Stomach (tissue), 19 donors: ENCODE measurements at places on chromosomes 2 and 18. TPM values are rescaled to one million over a fixed set of nuclear protein-coding genes. Genes with fewer than 3 reads are reported as not detected.

Gene ATOH8
- total RNA-seq, result 2.3 TPM

Gene SCN3A
- total RNA-seq, result not detected

Gene NEB
- 0.58 TPM for total RNA-seq

Gene IDH1
- 102 TPM for total RNA-seq

Gene NMUR1
- not detected for total RNA-seq

Gene MBP
- total RNA-seq, result 407 TPM

Gene MTERF4
- 40.9 TPM for total RNA-seq

DNA sequence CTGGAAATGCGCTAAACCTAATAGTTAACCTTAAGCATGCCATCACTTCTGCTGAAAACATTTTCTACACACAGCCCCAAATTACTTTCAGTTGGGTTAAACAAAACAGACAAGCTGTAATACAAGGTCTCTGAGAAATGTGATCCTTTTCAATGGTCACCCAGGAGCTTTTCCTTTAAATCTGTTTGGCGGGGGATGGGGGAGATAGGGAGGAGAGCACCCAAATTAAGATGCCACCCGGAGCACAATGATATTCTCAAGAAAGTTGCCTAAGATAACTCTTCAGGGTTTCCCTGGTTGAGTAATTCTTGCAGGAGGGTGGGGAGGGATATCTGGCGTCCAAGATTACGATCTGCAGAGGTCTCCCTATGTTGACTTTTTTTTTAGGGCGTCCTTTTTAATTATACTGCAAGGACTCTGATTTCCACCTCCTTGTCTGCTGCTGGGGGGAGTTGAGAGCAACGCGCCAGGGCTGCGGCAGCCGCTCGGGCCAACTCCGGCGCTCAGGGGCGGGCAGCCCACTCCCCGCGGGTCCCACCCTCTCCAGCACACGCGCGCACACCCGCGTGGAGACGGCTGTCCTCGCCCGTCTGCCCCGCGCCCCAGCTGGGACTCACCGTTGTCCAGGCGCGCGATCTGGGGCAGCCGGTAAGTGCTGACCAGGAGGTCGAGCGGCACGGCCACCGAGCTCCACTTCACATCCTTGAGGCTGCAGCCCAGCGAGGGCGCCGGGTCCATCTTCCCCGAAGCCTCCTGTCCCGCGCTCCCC, 807 bp downstream of the GAREM1 start:
- peak overlapping the region; percentile 94 for H3K27ac ChIP-seq
- peak overlapping the region; percentile 87 for H3K4me3 ChIP-seq
- no peaks in the 10 kb centered on the region for H3K27me3 ChIP-seq
- H3K36me3 ChIP-seq, result no peaks in the 10 kb centered on the region
- peaks cover 44% of the 10 kb centered on the region for H3K4me1 ChIP-seq

DNA sequence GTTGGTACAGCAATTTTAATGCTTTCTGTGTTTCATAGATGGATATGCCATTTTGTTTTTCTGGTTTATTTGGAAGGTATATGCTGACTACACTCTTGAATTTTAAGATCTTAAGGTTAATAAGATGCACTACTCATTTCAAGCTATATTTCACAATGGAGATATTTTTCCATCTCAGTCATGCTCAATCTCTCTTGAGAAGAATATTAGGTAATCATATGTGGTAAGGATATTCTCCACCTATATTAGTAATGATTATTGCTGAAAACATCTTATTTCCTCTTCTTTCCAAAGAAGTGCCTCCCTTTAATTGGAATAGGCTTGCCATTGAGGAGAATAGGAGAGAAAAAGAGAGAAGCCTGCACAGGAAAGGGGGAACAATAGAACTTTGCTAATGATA, 40.1 kb downstream of the EPB41L3 start:
- no peak for DNase-seq
- no peak overlapping the region for H3K27ac ChIP-seq
- no peak overlapping the region for H3K4me3 ChIP-seq
- H3K27me3 ChIP-seq, result no peaks in the 10 kb centered on the region
- H3K36me3 ChIP-seq, result no peaks in the 10 kb centered on the region

- no peak for DNase-seq
- H3K36me3 ChIP-seq, result peaks cover 45% of the 10 kb centered on the region
- no peak overlapping the region for H3K27ac ChIP-seq
- no peak overlapping the region for H3K4me3 ChIP-seq
- no peaks in the 10 kb centered on the region for H3K27me3 ChIP-seq
Measured at GRCh38 chr2:11808016-11808400, 61.6 kb downstream of the LPIN1 start.

DNA sequence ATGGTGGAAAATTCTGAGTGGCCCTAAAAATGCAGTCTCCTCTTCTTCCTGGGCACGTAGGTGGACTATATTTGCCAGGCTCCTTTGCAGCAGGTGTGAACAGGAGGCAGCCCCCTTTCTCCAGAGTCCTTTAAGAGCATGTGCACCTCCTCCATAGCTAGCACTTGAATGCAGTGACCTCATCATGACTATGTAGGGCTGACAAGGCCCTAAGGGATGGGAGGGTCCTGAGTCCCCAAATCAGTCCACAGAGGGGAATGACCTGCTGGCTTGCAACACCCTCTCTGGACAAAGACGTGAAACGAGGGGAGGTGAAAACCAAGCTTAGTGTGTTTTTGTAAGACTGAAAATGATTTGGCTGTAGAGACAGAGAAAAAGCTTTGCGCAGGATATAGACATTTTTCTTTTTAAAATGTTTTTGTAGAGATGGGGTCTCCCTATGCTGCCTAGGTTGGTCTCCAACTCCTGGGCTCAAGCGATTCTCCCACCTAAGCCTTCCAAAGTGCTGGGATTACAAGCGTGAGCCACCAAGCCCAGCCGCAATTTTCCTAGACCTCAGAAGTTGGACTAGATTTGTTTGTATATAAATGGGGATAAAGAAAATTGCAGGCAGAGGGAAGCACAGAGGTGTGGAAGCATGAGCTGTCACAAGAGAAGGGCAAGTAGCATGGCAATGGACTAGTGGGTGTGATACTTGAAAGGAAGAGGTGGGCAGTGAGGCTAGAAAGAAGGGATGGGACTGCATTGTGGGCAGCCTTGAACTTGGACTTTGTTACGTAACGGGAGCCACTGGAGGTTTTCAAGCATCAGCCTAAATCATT, 28.8 kb downstream of the LONRF2 start:
- no peak for DNase-seq
- no peak overlapping the region for H3K27ac ChIP-seq
- H3K27me3 ChIP-seq, result no peaks in the 10 kb centered on the region

DNA sequence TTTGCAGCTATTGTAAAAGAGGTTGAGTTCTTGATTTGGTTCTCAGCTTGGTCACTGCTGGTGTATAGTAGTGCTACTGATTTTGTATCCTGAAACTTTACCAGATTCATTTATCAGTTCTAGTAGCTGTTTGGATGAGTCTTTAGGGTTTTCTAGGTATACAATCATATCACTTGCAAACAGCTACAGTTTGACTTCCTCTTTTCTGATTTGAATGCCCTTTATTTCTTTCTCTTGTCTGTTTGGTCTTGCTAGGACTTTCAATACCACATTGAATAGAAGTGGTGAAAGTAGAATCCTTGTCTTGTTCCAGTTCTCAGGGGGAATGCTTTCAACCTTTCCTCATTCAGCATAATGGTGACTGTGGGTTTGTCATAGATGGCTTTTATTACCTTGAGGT, 210.5 kb upstream of the DPP10 start:
- H3K4me3 ChIP-seq, result no peak overlapping the region
- H3K4me1 ChIP-seq, result no peaks in the 10 kb centered on the region
- H3K27me3 ChIP-seq, result no peaks in the 10 kb centered on the region
- H3K36me3 ChIP-seq, result no peaks in the 10 kb centered on the region

DNA sequence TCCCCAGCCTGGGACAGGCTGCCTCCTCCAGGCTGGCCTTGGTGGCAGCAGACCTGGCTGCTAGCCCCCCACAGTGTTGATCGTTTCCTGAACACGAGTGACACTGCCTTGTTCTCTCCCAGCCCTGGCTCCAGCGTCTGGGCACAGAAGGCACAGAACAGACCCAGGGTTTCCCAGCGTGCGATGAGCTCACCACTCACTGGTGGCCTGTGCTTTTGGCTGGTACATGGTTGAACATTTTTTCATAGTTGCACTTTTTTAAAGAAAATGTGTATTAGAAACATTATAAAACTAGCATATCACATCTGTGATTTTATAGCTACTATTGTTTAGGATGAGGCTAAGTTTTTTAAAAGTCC, 40.9 kb downstream of the SCTR start:
- no peak for DNase-seq
- no peaks in the 10 kb centered on the region for H3K36me3 ChIP-seq
- H3K27ac ChIP-seq, result peak overlapping the region; percentile 2

DNA sequence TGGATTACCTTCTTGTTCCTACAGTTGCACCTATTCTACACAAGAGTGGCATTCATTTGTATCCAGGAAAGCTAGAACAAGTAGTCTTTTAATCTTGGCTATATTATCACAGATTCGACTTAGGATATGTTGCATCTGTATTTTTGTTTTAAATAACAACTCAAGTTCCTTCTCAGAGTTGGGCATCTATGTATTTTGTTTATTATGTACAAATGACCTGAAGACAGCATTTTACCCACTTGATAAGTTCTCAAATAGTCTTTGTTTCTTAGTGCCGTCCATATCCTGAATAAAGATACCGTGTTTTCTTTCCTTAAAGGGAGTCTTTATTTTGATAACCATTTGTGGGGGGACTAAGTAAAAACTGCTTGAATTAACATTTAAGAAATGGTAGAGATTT, 2.9 kb downstream of the ITPRID2 start:
- H3K4me1 ChIP-seq, result peaks cover 3% of the 10 kb centered on the region
- H3K27me3 ChIP-seq, result no peaks in the 10 kb centered on the region
- peak overlapping the region; percentile 97 for H3K27ac ChIP-seq
- peak overlapping the region; percentile 76 for H3K4me3 ChIP-seq

DNA sequence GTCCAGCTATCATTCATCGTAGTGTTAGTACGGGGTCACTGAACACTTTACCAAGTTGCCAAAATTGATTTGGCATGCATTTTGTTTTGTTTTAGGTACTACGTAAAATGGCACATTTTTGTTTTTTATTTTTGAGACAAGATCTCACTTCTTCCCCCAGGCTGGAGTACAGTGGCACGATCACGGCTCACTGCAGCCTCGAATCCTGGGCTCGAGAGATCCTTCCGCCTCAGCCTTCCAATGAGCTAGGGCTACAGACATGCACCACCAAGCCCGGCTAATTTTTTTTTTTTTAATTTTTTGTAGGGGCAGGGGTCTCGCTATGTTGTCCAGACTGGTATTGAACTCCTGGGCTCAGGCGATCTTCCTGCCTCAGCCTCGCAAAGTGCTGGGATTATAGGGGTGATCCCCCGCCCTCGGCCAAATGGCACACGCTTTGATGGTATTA, 786 bp downstream of the TAF1B start:
- H3K4me1 ChIP-seq, result peaks cover 36% of the 10 kb centered on the region
- H3K36me3 ChIP-seq, result peaks cover 22% of the 10 kb centered on the region
- peak overlapping the region; percentile 92 for H3K27ac ChIP-seq
- peak; percentile 52 for DNase-seq

DNA sequence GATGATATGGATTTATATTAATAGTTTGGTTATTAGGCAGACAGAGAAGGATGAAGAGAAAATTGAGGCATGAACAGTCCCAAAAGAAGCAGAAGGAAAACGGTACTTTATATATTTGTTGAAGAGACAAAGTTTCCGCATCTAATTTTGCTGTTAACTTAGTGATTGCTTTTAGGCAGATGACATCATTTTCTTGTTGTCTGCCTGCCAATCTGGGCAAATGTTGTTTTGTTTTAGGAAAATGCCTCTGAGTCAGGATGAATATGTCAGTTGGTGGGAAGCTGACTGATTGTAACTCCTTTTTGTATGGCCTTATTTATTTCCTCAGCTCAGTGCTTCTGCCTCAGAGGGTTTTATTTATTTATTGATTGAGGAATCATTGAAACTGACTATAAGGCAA, 52.5 kb upstream of the CAVIN2 start:
- H3K36me3 ChIP-seq, result no peaks in the 10 kb centered on the region
- no peaks in the 10 kb centered on the region for H3K4me1 ChIP-seq
- H3K27me3 ChIP-seq, result no peaks in the 10 kb centered on the region
- peak; percentile 25 for DNase-seq
- H3K4me3 ChIP-seq, result no peak overlapping the region

- H3K27ac ChIP-seq, result no peak overlapping the region
- H3K4me1 ChIP-seq, result peaks cover 12% of the 10 kb centered on the region
- peaks cover 5% of the 10 kb centered on the region for H3K27me3 ChIP-seq
Measured at GRCh38 chr2:866009-866680, 84.5 kb upstream of the SNTG2 start.

DNA sequence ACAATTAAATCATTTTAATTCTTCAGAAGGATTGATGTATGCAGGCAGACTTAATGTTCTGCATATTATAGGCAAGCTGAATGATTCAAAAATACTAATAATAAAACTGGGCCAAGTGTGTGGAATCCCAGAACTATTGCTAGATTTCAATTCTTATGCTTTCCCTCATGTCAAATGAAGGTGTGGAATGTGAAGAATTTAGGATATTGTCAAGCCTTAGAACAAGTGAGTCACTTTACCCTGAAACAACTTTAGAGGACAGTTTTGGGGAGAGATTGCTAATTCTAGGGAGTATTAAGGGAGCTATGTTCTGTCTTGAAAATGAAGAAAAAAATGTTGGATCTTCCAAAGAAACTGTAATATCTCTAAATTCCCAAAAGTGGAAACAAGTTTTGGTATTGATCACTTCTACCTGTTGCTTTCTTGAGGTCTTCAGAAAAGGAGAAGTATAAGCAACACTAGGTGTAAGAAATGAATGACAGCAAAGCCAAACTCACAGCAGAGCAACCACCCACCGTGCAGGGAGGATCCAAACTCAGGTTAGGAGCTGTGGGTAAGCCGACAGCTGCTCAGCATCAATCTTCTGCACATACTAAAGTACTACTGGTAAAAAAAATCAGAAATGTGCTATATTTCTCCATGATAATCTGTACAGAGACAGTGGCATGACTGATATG, 818.1 kb downstream of the SLC4A3 start:
- no peaks in the 10 kb centered on the region for H3K36me3 ChIP-seq
- no peak overlapping the region for H3K4me3 ChIP-seq
- H3K27ac ChIP-seq, result no peak overlapping the region
- H3K4me1 ChIP-seq, result no peaks in the 10 kb centered on the region

DNA sequence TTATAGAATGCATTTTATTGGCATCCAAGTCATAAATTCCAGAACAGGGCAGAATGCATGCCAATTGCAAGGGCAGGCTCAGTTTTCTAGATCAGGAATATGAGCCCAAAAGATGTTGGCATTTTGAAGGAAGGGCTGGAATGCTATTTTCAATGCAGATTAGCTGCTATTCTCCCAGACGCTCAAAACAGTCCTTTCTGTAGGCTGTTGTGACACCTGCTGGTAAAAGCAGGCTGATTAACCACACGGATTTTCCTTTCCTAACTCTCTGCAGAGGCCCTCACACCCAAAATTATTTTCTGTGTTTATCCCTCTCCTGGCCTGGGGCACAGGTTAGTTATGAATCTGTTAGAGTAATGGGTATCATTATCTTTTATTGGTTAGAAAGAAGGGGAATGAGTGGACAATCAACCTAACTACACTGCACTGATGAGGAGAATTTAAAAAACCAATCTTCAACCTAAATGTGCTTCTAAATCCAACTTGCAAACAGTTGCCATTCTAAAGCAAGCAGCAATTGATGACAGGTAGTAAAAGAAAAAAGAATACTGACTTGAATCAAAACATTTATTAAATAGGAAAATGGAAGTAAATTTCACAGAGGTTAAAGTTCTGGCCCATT, 94.0 kb downstream of the PLA2R1 start:
- no peaks in the 10 kb centered on the region for H3K27me3 ChIP-seq
- DNase-seq, result no peak
- H3K4me1 ChIP-seq, result no peaks in the 10 kb centered on the region
- H3K27ac ChIP-seq, result no peak overlapping the region
